COLO829 (cell line): ENCODE measurements at places on chromosomes 13 and 19.

DNA sequence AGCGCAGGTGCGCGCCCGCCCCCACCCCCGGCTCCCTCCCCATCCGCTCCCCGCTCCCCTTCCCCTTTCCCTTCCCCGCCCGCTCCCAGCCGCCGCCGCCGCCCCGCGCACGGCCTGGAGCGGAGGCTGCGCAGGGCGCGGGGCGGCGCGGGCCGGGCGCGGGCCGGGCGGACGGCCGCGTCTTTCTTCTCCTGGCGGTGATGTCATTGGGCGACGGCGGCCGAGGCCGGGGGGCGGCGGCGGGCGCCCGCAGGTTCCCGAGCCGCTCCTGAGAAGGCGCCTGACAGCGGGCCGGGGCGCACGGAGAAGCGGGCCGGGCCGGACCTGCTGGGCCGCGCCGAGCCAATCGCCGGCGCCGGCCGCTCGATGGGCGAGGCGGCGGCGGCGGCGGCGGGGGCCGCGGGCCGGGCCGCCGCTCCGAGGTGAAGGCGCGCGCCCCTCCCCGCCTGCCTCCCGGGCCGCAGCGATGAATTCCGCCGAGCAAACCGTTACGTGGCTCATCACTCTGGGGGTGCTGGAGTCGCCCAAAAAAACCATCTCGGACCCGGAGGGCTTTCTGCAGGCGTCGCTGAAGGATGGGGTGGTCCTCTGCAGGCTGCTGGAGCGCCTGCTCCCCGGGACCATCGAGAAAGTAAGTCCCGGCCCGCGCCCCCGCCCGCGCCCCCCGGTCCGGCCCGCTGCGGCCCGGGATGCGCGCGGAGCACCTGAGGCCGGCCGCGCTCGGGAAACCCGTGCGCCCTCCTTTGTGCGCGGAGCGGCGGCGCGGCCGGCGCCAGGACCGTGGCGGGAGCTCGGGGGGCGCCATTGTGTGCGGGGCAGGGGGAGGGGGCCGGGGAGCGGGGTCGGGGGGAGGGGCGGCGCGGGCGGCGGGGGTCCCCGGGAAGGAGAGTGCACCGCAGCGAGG lies at the start of gene ARHGEF7:
TSS of gene ARHGEF7 (plus strand) at position 250 of the 904 bp plus-strand sequence. CDS start at position 467, 217 bp downstream.
- no peak for DNase-seq

DNA sequence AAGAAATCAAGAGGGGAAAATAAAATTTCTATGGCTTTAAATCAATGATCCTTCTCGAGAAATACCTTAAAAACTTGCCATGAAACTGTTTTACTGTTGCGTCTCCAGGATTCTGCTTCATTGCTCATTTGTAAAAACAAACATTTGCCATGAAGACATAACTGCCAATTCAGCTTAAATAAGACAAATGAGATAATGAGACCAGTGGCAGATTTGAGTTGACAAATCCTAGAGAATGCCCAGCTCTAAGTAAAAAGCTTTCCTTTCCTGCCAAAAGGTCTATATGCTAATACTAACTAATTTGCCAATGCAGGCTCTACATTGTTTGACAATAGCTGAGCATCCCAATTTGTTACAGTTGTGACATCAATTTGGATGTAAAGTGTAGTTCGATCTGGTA lies 400.5 kb upstream of the PCDH9 start:
- DNase-seq = no peak

- DNase-seq = no peak
Observed at GRCh38 chr13:40026174-40026585, 370.7 kb downstream of the COG6 start.

DNA sequence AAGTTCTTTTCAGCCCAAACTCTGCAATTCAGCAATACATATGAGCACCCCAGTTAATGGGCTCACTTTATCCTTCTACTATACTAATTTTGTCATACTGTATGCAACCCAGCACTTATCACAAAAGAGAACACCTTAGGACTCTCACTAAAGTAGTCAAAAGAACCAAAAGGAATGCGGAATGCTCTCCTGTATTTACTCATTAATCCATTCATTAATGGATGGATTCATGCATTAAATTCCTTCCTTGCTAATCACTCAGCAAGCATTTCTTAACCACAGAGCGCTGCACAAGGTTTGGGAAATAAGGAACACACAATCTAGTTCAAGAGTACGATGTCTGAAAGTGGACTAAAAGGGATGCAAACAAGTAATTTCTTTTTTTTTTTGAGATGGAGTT lies 12.8 kb upstream of the DOCK9 start:
- no peak for DNase-seq

DNA sequence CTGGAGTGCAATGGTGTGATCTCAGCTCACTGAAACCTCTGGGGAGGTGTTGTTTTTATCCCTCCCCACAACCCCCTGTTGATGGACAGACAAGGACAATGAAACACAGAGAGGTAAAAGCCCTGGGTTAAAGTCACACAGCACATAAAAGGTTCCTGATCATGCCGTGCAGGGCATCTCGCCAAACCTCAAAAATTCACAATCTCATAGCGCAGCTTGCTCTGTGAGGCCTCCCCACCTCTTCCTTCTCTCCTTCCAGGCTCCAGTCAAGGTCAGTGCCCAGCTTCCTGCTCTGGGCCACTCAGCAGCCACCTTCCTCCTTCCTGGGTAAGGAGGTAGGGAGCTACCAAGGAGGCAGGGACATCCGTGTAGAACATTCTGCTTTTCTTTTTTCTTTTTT lies 2.3 kb downstream of the FUT2 start:
- DNase-seq = no peak

GRCh38 chr19:30064348-30064699 lies 122.3 kb downstream of the URI1 start:
- DNase-seq = no peak

- no peak for DNase-seq
Observed at GRCh38 chr13:87314822-87315221, 356.3 kb upstream of the SLITRK5 start.

- no peak for DNase-seq
Observed at GRCh38 chr13:20131057-20131832, 29.6 kb downstream of the GJA3 start.

- no peak for DNase-seq
Observed at GRCh38 chr19:4576016-4576933, 16.8 kb upstream of the SEMA6B start.
